ENCODE measurements at places on chromosomes 7 and 10.

- DNase-seq: no peak
Measured at GRCh38 chr7:22832401-22832800, 9.8 kb upstream of the TOMM7 start.

DNA sequence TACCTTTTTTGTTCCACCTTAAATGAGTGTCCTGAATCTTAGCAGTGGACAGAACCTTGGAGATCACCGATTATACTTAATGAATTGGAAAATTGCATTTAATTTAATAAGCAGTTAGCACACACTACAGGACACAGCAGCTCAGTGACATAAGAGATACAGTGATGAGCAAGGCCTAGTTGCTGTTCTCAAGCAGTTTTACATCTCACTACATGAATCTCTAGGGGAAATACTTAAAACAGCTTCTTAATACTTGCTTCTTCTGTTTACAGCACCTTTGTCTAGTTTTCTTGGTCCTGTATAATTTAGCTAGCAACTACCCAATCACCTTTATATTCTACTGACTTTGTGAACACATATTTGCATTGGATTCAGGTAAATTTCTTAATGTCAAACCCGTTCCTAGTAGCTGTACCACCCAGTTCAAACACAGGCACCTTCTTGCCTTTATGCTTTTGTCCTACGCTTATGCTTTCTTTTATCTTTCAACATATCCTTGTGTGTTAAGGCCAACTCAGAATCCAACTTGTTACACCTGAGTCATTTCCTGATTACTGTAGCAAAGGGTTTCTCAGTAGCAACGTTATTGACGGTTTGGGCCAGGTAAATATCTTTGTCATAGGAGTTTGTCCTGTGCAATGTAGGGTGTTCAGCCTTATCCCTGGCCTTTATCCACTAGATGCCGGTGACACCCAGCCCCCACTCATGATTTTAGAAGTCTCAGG is 1.8 kb downstream of the STAM start:
- DNase-seq: no peak

GRCh38 chr7:51273360-51273759 is 43.2 kb downstream of the COBL start:
- DNase-seq: no peak

DNA sequence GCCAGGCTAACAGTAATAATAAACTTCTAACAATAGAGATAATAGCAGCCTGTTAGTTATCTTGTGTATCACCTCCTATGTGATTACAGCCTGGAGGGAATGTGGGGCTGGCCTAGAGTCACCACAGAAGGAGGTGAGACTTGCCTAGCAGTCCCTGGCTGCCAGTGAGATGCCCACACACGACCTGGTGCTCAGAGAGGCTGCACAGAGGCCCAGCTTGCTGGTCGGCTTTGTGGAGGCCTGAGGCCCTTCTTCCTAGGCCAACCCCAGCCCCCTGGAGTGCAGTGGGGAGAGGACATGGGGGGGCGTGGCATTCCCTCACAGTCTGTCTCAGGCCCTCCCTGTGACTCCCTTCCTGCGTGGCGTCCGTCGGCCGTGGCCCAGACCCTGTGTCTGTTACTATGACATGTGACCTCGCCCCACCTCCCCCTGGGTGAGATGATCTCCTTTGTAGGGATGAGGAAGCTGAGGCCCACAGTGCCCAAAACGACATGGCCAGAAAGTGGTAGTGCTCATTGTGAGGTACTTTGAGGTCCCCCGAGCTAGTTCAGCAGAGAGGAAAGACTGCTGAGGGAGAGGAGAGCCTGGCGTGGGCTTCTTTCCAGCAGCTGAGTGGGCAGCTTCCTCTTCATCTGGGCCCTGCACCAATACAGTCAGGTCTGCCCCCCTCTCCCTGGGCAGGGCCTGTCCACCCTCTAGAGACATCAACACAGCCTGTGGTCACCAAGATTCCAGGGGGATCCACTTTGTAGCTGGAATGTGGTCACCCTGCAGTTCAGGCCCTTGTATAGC is 29.7 kb downstream of the UNC5B start:
- no peak for DNase-seq

- DNase-seq: no peak
Measured at GRCh38 chr7:18858232-18858631, 259.2 kb downstream of the TWIST1 start.

DNA sequence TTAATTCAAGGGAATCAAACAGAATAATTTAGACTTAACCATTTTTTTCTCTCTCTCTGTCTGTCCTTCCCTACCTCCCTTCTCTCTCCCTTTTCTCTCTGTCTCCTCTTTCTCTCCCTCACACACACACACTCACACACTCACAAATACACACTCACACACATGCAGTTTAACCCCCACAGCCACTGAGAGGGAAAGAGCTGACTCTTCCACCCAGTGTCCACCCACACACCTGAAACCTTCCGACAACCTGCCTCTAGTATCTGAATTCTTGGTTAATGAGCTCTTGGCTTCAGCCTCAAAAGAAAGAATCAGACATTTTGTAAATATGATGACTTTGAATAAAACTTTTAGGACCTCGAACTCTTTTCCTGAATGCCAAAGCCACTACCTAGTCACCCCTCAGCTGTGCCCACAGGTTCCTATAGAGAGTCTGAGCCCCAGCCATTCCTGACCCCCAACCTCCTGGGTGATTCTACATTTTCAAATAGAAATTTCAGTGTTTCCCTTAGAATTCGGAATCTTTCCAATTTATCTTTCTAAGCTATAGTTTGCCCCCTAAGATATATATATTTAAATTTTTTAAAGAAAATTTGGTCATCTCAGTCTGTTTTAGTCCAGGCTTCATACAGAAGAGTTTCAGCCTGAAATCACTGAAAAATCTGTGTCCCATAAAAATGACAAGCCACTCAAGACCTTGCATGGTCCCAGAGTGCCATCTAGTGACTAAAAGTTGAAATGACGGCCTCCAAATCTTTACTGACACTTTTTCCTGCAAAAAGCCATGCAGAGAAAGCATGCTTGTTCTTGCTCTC is 202.8 kb downstream of the IPMK start:
- no peak for DNase-seq

- no peak for DNase-seq
Measured at GRCh38 chr7:114663502-114663901, 248.9 kb downstream of the FOXP2 start.

DNA sequence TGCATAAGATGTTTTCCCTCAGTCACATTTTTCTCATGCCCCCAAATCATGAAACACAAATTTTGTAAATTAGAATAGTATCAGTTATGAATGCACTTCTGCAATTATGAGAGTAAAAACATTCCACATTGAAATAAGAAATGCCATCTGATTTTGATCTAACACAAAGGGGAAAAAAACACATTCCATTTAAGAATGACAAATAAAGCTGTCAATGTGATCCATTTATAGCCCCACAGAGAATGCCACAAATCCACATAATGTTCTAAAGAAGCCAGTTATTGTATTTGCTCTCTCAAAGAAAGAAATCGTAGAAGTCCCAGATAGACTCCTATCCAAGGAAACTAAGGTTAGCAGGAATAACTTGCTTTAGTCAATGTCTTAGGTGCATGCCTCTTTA is 48.7 kb upstream of the RHOBTB1 start:
- DNase-seq: no peak

All from breast epithelium (tissue), 4 donors.